GM12864 (cell line): ENCODE measurements at places on chromosomes 16 and 17.

DNA sequence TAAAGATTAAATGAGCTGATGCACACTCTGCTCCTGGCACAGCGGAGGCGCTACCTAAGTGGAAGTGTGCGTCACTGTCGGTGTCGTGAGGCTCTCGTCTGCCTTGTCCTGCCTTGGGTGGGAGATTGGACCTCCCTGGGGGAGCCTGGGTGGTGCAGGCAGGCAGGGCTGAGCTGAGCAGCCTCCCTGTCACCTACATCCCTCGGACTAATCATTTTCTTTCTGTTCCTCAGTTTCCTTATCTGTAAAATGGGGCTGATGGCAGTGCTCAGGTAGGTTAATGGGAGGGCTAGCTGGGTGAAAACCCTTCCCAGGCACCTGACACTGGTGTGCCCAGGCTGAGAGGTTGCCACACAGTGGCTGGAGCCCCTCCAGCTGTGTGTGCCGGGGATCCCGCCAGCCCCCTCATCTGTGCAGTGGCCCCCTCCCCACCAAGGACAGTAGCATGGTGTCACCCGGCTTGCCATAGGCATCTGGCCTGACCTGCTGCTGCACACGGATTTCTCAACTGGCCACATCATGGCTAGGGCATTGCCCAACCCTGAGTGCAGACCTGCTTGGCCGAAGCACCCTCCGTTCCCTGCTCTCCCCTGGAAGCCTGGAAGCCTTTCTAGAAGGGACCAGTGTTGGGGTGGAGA lies 4.3 kb downstream of the ADCY7 start:
- no peak for DNase-seq

GRCh38 chr16:15643048-15643945 lies at the start of gene MARF1:
Gene MARF1, minus strand, starts transcription at chr16:15643154. Its CDS starts 3,921 bp downstream, at chr16:15639233.
- no peak for DNase-seq

- DNase-seq, result no peak
These were observed 5.4 kb upstream of the CHRNE start for GRCh38 chr17:4908301-4908700.

GRCh38 chr16:70324998-70325747 lies 21.5 kb upstream of the DDX19A start:
- no peak for DNase-seq

DNA sequence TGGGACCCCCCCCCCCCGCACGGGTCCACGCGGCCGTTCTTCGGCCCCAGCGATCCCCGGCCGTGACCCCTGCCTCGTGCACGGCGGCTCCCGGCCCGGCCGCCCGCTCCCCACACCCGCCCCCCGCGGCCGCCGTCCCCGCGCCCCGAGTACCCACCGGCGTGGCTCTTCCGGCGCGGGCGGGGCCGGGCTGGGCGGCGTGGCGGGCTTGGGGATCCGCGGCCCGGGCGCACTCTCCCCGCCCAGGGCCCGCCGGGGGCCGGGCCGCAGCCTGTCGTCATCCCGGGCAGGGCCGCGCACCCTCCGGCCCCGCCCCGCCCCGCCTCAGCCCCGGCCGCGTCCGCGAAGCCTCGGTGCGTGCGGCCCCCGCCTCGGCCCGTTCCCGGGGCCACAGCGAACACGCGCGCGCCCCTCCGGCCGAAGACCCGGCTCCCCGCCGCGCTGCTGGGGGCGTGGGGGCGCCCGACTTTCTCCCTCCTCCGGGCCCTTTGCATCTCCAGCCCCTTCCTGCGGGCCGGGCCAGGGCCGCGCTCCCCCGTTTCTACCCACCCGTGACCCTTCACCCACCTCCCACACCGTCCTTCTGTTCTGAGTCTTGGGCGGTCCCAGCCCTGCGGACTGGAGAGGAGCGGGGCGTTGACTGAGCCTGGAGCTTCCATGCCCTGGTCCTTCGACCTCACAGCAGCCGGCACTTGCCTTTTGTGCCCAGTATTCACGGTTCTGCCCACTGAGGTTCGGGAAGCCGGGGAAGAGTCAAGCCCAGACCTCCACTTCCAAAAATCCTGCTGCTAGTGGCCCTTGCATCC lies 840 bp downstream of the MYO1C start:
- no peak for DNase-seq
